ENCODE measurements at places on chromosomes 1 and 21.
A peak's percentile ranks its signal among the peaks of the same experiment; 100 is the strongest.

DNA sequence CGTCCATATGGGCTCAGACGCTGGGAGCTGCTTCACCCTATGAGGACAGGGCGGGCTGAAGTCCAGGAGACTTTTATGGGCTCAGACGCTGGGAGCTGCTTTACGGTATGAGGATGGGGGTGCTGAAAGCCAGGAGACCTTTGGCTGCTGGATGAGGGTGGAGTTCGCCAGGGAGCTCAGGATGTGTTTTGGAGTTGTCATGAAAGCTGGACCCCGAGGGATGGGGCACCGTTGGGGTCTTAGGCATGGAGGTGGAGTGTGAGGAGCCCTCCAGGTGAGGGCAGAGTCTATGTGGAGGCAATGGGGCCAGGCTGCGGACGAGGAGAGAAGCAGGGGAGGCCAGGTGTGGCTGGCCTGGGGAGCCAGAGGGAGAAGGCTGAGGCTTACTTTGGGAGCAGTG is 27.5 kb downstream of the TRPM2 start:
- no peak for DNase-seq

DNA sequence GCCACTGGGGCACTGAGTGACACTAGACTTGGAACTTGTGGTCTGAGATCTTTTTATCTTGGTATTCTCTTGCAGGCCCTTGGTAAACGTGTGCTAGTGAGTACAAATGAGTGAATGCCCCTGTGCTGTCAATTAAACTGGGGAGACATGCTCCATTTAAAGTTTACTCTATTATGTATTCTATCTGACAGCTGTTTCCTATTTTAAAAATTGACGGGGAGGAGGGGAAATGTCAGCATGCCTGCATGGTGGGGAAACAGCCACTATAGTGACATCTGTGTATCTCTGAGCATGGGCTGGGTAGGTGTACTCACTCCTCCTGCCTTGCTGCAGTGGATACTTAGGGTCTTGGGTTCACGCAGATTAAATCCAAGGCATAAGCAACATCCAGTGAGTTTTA is 59.0 kb upstream of the IKBKE start:
- DNase-seq = no peak

DNA sequence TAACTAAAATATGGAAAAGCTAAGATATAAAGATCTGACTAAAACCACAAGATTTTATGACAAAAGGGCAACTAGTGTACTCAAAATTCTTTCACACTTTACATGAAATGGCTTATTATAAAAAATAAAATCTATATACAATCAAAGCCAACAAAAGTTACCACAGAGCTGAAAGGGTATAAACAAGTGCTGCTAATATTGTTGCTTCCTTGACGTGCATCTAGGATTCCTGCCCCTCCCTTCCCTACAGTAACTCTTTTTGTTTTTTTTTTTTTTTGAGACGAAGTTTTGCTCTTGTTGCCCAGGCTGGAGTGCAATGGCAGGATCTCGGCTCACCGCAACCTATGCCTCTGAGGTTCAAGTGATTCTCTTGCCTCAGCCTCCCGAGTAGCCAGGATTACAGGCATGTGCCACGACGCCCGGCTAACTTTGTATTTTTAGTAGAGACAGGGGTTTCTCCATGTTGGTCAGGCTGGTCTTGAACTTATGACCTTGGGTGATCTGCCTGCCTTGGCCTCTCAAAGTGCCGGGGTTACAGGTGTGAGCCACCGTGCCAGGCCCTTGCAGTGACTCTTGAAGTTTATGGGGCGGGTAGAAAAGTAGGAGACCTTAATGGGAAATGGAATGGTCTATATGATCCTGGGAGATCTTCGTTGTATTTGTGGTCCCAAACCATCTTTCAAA is 4.5 kb downstream of the SRSF4 start:
- no peak for DNase-seq

- no peak for DNase-seq
Observed at GRCh38 chr1:222680080-222680479, 32.2 kb downstream of the AIDA start.

DNA sequence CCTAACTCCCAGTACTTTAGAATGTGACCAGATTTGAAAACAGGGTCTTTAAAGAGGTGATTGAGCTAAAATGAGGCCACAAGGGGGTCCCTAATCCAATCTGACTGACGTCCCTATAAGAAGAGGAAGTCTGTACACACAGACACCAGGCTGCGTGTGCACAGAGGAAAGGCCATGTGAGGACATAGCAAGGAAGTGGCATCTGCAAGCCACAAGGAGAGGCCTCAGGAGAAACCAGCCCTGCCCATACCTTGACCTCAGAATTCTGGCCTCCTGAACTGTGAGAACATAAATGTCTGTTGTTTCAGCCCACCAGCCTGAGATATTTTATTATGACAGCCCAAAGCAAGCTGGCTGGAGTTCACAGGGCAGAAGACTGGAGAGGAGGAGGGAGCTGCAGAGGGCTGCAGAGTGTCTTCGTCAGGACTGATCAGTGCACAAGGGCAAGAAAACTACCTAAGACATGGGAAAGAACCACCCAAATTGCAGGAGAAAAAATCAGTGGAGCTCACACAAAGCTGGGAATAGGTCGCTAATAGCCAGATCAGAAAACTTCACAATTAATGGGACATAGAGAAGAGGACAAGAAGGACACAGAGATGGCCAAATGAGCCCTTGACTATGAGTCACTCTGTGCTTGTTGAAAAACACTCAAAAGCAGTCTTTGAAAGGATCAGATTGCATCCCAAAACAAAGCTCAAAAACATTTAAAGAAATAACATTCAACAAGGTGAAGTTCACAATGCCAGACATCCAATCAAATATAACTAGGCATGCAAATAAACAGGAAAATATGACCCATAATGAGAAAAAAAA is 14.1 kb upstream of the WNT9A start:
- no peak for DNase-seq

- no peak for DNase-seq
Observed at GRCh38 chr1:2358651-2359640, 32.4 kb downstream of the MORN1 start.

DNA sequence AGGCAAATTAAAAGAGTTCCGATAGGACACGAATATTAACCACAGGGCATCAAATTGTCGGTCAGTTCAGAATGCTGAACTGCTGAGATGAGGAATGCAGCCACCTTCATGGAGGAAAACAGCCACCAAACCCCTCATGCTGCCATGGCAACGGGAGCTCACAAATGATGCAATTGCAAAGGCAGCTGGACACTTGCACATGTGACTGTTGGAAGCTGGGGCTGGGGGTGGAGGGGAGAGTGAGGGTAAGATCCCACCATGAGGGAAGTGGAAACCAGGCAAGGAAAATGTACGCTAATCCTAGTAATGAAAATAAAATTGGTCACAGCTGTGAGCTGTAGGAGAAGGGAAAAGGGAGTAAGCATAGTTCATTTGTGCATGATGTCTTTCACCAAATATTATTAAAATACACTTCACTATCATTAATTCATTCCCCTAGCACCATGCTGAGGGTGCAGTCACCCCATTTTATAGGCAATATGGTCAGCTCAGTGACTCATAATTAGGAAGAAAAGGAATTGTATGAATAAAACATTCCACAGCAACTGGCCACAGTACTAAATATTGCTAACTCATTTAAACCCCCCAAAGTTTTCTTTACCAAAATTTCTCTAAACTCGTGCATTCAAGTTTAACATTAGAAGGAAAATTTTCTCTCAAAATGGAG is 15.3 kb downstream of the BECN2 start:
- no peak for DNase-seq

DNA sequence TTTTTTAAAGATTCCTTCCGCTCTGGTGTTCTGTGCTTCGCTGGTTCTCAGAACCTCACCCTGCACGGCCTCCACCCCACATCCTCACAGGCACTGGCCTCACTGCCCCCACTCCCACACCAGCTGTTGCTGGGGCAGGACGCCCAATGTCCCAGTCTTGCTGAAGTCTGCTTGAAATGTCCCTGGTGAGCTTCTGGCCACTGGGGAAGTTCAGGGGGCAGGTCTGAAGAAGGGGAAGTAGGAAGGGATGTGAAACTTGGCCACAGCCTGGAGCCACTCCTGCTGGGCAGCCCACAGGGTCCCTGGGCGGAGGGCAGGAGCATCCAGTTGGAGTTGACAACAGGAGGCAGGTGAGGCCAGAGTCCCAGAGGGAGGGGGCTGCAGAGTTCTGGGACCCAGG is at the start of gene C1QA:
C1QA (plus strand) TSS at position 276 of the 400 bp plus-strand sequence. CDS start 989 bp downstream, outside the sequence.
- DNase-seq = peak; percentile 47

DNA sequence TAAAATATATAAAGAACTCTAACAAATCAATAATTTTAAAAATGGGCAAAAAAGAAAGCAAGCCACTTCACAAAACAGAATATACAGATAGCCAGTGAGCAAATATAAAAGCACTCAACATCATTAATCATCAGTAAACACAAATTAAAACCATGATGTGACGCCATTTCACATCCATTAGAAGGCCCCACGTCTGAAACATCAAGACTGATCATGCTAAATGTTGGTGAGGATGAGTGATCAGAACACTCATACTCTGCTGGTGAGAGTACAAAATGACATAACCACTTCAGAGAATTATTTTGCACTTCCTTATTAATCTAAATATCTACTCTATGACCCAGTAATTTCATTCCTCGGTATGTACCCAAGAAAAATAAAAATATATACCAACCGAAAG is 512.2 kb upstream of the NR5A2 start:
- no peak for DNase-seq

DNA sequence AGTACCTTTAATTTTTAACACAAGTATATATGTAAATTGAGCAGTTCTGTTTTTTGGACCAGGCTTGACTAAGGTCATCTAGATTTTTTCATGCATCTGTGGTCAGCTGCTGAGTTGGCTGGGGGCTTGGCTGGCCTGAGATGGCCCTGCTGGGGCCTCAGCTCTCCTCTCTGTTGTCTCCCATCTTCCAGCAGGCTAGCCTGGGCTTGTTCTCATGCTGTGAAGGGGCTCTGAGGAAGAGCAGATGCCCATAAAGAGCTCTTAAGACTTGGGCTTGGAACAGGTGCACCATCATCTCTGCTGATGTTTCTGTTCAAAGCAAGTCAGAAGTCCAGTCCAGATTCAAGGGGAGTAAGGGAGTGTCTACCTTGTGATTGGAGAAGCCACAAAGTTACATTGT is 51.2 kb upstream of the TNR start:
- no peak for DNase-seq

DNA sequence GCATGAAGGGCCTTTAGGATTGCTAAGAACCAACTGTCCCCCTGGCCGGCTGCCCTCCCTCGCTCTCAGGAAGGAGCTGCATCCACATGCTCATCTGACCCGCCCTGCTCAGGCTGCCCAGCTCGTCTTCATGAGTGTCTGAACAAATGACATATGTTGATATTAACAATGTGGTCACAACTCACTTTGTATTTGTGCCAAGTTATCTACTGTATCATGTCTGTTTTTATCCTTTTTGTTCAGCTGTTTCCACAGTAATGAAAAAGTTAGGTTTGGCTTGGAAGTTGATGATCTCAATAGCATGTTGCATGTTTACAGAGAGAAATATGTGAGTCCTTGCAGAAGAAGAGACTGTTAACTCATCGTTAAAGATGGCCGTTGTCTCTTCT is 75.1 kb downstream of the PHTF1 start:
- no peak for DNase-seq

DNA sequence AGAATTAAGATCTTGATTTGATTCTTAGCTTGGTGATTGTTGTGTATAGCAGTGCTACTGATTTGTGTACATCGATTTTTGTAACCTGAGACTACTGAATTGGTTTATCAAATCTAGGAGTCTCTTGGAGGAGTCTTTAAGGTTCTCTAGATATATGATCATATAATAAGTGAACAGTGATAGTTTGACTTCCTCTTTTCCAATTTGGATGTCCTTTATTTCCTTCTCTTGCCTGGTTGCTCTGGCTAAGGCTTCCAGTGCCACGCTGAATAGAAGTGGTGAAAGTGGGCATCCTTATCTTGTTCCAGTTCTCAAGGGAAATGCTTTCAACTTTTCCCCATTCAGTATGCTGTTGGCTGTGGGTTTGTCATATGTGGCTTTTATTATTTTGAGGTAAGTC is 61.5 kb upstream of the LYST start:
- DNase-seq = peak; percentile 33

DNA sequence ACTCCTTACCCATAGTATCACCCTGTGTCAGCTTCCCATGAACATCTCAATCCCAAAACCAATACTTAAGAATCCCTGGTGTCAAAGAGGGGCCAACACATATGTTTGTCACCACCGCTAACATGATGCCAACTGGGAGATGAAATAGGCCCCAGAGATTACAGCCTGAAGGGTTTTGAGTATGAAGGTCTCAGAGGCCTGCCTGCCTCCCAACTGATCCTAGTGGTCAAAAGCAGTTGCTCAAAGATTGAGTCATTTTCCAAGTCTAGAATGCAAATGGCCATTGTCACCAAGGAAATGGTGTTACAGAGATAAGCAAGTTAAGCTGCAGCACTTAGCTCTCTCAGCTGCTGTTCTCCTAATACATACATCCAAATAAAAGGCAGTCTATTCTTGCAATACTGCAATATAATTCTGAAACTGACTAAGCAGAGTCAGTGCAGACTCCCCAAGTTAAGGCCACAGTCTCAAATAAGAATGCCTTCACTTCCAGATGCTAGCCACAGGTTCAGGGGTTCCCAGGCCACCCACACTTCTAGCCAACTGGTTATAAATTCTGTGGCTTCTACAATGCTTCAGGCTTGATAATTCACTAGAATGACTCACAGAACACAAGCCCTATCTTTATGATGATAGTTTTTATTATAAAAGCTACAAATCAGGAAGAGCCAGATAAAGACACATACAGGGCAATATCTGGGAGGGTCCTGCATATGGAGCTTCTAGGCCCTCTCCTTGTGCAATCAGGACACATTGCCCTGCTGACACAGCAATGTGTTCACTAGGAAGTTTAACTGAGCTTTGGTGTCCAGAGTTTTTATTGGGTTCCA is 18.7 kb downstream of the DUSP10 start:
- DNase-seq = no peak

- peak; percentile 16 for DNase-seq
Observed at GRCh38 chr1:180947901-180948640, 35.4 kb downstream of the KIAA1614 start.

- peak; percentile 11 for DNase-seq
Observed at GRCh38 chr1:177950506-177950905, 19.4 kb downstream of the SEC16B start.

GRCh38 chr1:225474439-225474985 is 46.7 kb upstream of the LBR start:
- DNase-seq = no peak

- no peak for DNase-seq
Observed at GRCh38 chr1:33072707-33073106, 8.2 kb upstream of the AZIN2 start.

GRCh38 chr21:37472581-37472980 is 106.0 kb downstream of the DYRK1A start:
- no peak for DNase-seq

DNA sequence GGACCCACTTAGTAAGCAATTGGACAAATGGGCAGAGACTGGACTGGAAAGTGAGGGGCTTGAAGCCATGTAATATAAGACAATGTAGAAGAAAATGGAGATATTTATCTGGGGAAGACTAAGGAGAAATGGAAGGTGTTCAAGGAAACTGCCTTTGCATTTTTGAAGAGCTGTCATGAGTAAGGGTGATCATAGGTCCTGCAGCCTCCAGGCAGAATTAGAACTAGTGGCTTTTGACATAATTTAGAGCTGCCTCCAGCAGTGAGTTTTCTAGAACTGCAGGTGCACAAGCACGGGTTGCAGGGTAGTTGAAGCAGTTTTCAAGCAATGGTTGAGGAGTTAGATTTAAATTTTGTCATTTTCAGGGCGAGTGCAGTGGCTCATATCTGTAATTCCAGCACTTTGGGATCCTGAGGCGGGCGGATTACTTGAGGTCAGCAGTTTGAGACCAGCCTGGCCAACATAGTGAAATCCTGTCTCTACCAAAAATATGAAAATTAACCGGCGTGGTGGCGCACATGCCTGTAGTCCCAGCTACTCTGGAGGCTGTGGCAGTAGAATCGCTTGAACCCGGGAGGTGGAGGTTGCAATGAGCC is 3.7 kb upstream of the CDC14A start:
- DNase-seq = no peak

GRCh38 chr1:44696789-44697345 is 22.4 kb downstream of the ARMH1 start:
- DNase-seq = peak; percentile 46

Measured in CD14-positive monocyte (primary cell).